Activated T-cell treated with anti-CD3 and anti-CD28 coated beads, Interleukin-2, amount 50 U/mL, for 24 hours (primary cell): ENCODE measurements at places on chromosomes 6 and 20.

GRCh38 chr6:18763086-18763485, 375.9 kb downstream of the RNF144B start:
- no peak for DNase-seq
- H3K36me3 ChIP-seq = no peaks in the 10 kb centered on the region
- no peak overlapping the region for H3K4me3 ChIP-seq
- no peaks in the 10 kb centered on the region for H3K27me3 ChIP-seq
- no peaks in the 10 kb centered on the region for H3K4me1 ChIP-seq
- no peak overlapping the region for H3K27ac ChIP-seq

DNA sequence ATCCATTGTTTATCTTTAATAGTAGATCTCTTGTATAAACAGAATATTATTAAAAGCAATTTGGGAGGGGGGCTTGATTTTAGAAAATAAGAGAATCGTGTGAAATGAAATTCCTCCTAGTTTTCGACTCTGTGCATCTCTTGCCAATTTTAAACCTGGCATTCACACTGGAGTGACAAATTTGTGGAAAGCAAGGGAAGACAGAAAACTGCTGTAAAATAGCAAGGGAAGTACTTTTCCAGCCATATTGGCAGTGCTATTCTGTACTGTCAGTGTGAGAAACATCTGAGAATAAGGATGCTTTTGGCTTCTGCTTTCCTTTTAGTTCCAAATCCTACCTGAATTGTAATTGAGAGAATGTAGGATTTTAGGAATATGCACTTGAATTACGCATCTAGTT, 40.2 kb downstream of the TOP1 start:
- DNase-seq = no peak
- H3K27ac ChIP-seq = no peak overlapping the region
- H3K4me1 ChIP-seq = peaks cover 74% of the 10 kb centered on the region
- peaks cover 72% of the 10 kb centered on the region for H3K36me3 ChIP-seq
- no peaks in the 10 kb centered on the region for H3K27me3 ChIP-seq

- no peaks in the 10 kb centered on the region for H3K27me3 ChIP-seq
- H3K36me3 ChIP-seq = peaks cover 67% of the 10 kb centered on the region
- no peak for DNase-seq
- no peaks in the 10 kb centered on the region for H3K4me1 ChIP-seq
- no peak overlapping the region for H3K27ac ChIP-seq
These were observed 149.8 kb upstream of the AKAP12 start for GRCh38 chr6:151089978-151090377.

DNA sequence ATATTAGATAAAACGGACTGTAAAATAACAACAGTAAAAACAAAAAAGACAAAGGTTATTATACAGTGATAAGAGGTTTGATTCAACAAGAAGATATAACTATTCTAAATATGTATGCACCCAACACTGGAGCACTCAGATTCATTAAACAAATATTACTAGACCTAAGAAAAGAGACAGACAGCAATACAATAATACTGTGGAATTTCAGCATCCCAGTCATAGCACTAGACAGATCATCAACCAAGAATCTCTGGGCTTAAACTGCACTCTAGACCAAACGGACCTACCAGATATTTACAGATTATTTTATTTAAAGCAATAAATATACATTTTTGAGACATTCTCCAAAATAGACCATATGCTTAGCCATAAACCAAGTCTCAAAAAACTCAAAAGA, 263.8 kb downstream of the C6orf118 start:
- no peak overlapping the region for H3K27ac ChIP-seq
- H3K4me3 ChIP-seq = no peak overlapping the region
- H3K4me1 ChIP-seq = no peaks in the 10 kb centered on the region
- no peaks in the 10 kb centered on the region for H3K27me3 ChIP-seq

GRCh38 chr6:95648636-95649035, 71.3 kb downstream of the MANEA start:
- H3K36me3 ChIP-seq = no peaks in the 10 kb centered on the region
- DNase-seq = no peak
- H3K4me1 ChIP-seq = no peaks in the 10 kb centered on the region
- no peak overlapping the region for H3K4me3 ChIP-seq
- H3K27me3 ChIP-seq = peaks cover 16% of the 10 kb centered on the region

DNA sequence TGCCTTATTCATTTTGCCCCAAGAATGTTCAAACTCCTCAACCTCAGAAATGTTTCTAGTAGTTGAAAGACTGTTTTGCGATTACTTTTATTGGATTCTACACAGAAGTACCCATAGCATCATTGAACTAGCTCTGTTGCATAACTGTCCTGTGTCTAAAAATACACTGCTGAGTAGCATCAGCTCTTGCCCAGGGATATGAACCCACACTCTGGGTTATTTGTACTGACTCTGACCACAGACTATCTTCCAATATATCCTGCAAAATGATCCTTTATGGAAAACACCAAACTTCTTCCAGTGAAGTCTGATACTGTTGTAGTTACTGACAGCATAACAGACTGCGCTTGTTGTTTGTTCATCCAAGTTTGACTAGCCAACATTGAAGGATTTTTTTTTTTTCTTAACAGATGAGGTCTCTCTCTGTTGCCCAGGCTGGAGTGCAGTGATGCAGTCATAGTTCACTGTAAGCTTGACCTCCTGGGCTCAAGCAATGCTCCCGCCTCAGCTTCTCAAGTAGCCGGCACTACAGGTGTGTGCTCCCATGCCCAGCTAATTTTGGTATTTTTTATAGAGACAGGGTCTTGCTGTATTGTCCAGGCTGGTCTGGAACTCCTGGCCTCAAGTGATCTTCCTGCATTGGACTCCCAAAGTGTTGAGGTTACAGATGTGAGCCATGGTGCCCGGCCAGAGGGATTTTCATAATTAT, 49.9 kb downstream of the TULP4 start:
- H3K4me1 ChIP-seq = peaks cover 23% of the 10 kb centered on the region
- peaks cover 3% of the 10 kb centered on the region for H3K36me3 ChIP-seq
- no peak overlapping the region for H3K4me3 ChIP-seq
- no peaks in the 10 kb centered on the region for H3K27me3 ChIP-seq
- DNase-seq = no peak

DNA sequence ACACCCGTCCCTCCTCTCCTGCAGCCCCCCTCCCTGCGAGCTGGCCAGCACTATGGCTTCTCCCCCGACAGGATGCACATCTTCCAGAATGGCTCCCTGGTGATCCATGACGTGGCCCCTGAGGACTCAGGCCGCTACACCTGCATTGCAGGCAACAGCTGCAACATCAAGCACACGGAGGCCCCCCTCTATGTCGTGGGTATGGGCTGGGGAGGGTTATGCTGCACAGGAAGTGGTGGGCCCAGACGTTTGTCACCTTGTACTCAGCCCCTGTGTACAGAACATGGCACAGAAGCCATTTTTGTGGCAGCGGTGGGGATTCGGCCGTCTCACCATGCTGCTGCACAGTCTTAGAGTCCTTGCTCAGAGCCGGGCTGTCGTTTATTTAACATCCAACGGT, 29.0 kb upstream of the SRF start:
- H3K36me3 ChIP-seq = no peaks in the 10 kb centered on the region
- peaks cover 10% of the 10 kb centered on the region for H3K4me1 ChIP-seq
- DNase-seq = no peak
- no peak overlapping the region for H3K27ac ChIP-seq
- H3K4me3 ChIP-seq = no peak overlapping the region

DNA sequence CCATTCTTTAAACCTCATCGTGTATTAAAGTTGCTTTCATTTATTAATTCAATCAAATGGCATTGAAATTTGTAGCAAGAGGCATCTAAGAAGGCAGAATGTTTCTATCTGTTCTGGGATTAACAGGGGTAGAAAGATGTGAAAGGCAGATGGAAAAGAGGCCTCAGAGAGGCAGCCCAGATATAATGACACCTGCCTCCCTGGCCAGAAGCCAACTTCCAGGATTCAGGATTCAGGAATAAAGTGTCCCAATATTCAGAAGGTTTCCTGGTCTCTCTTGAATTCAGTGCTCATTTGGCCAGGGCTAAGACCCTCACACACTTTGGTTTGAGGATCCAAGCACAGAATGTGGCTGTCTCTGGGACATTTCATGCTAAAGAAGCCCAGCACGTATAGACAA, 39.9 kb downstream of the HLA-B start:
- no peaks in the 10 kb centered on the region for H3K36me3 ChIP-seq
- no peak for DNase-seq
- no peak overlapping the region for H3K27ac ChIP-seq
- H3K27me3 ChIP-seq = peaks cover 23% of the 10 kb centered on the region
- no peaks in the 10 kb centered on the region for H3K4me1 ChIP-seq

DNA sequence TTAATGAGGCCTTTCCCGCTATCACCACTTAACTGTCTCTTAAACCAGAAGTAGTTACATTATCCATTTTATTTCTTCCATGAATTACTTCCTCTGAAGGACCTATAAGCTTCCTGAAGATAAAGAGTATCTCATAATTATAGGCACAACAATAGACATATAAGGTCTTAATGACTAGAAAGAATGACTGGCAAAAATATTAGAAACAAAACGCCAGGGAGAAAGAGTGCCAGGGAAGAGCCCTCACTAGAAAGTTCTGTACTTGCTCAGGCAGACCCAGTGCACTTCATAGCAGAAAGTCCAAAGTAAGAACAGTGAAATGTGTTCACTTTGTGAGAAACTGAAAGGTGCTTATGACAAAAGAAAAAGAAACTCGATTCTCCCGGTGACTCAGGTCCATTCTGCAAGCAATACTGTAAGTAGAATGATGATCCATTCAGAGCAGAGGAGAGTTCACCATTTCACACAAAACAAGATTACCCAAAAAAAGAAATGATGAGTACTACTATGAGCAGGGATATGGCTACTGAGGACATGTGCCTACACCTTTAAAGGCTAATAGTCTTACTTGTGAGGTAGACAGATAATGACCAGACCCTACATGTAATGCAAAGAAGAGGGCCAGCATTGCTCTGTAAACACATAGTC, 5.5 kb downstream of the ZNF334 start:
- H3K27me3 ChIP-seq = peaks cover 71% of the 10 kb centered on the region
- no peak for DNase-seq
- no peak overlapping the region for H3K4me3 ChIP-seq
- no peak overlapping the region for H3K27ac ChIP-seq

- H3K27ac ChIP-seq = no peak overlapping the region
- DNase-seq = no peak
- H3K36me3 ChIP-seq = no peaks in the 10 kb centered on the region
- peaks cover 16% of the 10 kb centered on the region for H3K4me1 ChIP-seq
These were observed 22.4 kb upstream of the SLC9A8 start for GRCh38 chr20:49790077-49790798.

DNA sequence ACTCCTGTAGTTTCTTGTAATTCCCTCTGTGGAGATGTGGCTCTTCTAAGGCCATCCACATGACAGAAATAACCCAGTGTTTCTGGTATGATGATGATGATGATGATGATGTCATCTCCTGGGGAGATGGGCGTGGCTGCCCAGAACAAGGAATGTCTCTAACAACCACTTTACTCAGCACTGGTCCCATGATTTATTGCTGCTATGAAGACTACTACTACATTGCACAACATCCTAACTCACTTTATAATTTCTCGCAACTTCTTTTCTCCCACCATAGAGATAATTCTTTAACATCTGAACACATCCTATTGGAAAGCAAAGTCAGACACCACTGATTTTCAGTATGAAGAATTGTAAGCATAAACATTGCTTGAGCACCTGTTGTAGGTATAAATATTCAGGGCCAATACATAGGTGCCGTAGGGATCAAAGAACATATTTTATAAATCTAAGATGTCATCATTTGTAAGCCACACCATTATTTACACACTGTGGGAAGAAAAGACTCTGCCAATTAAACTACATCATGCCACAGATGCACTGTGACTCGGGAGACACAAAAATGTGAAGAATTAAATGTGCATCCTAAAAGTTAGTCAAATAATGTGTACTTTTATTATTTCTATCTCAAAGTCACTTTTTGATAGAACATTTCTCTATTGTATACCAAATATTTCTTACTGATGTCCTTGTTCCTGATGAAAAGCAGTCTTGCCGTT, 6.4 kb downstream of the TPMT start:
- H3K36me3 ChIP-seq = peaks cover 35% of the 10 kb centered on the region
- H3K4me3 ChIP-seq = no peak overlapping the region
- H3K4me1 ChIP-seq = peaks cover 32% of the 10 kb centered on the region
- no peak overlapping the region for H3K27ac ChIP-seq
- DNase-seq = no peak

GRCh38 chr6:53290537-53291510, 57.9 kb downstream of the ELOVL5 start:
- H3K27ac ChIP-seq = peak overlapping the region; percentile 79
- H3K4me1 ChIP-seq = peaks cover 71% of the 10 kb centered on the region
- no peaks in the 10 kb centered on the region for H3K27me3 ChIP-seq
- H3K36me3 ChIP-seq = peaks cover 86% of the 10 kb centered on the region
- no peak for DNase-seq

DNA sequence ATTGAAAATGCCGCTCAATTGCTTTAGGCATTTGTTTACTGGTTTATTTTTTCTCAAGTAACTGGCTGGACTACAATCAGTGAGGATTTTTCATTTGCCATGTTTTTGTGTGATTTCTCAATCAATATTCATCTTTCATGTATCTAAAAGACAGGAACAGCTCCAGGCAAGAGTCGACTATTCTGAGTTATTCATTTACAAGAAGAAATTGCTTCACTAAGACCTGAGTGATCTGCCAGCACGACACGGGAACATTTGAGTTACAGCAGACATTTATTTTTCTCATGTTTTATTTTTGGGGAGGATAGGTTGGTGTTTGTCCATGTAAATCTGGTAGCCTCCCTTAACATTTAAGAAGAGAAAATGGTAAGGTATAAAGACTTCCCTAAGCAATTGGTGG, 124.1 kb downstream of the CBLN4 start:
- H3K4me3 ChIP-seq = no peak overlapping the region
- no peaks in the 10 kb centered on the region for H3K27me3 ChIP-seq
- no peaks in the 10 kb centered on the region for H3K36me3 ChIP-seq
- no peak overlapping the region for H3K27ac ChIP-seq
- no peak for DNase-seq
- H3K4me1 ChIP-seq = no peaks in the 10 kb centered on the region

GRCh38 chr6:38264605-38265004, 375.1 kb downstream of the BTBD9 start:
- no peaks in the 10 kb centered on the region for H3K27me3 ChIP-seq
- H3K36me3 ChIP-seq = no peaks in the 10 kb centered on the region
- DNase-seq = no peak
- peaks cover 44% of the 10 kb centered on the region for H3K4me1 ChIP-seq
- H3K4me3 ChIP-seq = no peak overlapping the region

DNA sequence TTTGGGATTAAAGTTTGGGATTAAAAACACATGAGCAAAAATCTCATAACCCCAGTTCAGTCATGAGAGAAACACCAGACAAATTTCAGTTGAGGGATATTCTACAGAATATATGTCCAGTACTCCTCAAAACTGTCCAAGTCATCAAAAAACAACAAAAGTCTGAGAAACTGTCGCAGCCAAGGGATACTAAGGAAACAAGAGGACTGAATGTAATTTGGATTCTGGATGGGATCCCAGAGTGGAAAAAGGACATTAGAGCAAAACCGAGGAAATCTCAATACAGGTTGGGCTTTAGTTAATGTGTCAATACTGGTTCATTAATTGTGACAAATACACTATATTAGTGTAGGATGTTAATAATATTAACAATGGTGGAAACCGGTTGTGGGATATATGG, 219.3 kb downstream of the BCKDHB start:
- H3K27ac ChIP-seq = no peak overlapping the region
- DNase-seq = no peak
- no peaks in the 10 kb centered on the region for H3K4me1 ChIP-seq
- peaks cover 8% of the 10 kb centered on the region for H3K36me3 ChIP-seq
- H3K27me3 ChIP-seq = no peaks in the 10 kb centered on the region
